ENCODE measurements at places on chromosomes 5 and 9. TPM values are rescaled to one million over a fixed set of nuclear protein-coding genes. Genes with fewer than 3 reads are reported as not detected.

The IL5 gene
- not detected for polyA plus RNA-seq

The PPP2R2B gene
- 3.3 TPM for polyA plus RNA-seq

The IL31RA gene
- polyA plus RNA-seq: not detected

The ANKRD31 gene
- polyA plus RNA-seq: 0.05 TPM

The TEX48 gene
- polyA plus RNA-seq: not detected

The ANKS6 gene
- 3.6 TPM for polyA plus RNA-seq

The SLC36A1 gene
- polyA plus RNA-seq: 1.3 TPM

GRCh38 chr5:120882038-120882775, 418.1 kb downstream of the PRR16 start:
- DNase-seq: no peak

DNA sequence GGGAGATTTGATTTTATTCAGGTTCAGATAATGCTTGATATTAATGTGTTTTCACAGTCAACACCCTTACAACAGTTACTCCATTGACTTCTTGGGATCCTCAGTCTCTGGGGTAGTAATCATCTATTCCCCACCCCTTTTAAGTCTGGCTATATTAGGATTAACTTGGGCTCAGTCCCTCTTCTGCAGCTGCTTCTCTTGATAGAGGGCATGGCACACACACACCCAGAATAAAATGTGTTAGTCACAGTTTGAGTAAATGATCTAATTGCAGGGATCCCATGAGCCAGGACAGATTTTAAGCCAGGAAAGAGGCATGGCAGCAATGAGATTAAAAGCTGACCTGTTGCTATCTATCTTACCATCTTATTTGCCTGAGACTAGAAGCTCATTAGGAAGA, 53.7 kb upstream of the VLDLR start:
- DNase-seq: no peak

DNA sequence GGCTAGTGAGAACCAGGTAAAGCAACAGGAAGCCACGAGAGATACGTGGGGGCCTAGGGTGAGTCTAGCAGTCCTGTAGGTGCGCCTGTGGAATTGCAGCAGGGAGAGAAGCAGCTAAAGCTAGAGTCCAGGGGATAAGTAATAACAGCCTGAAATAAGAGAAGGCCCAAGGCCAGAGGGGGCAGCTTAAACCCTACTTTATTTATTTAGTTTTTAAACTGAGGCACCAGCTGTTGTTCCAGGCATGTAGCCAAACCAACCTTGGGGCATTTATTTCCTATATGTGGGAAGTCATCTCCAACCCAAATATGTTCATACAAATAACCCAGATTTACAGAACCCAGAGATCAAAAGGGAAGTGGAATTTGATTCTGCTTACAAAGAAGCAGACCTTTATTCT, 93.5 kb downstream of the GLDC start:
- no peak for DNase-seq

GRCh38 chr5:172140120-172140519, 47.9 kb downstream of the STK10 start:
- no peak for DNase-seq

GRCh38 chr5:75677607-75678006, 39.6 kb downstream of the POC5 start:
- no peak for DNase-seq

DNA sequence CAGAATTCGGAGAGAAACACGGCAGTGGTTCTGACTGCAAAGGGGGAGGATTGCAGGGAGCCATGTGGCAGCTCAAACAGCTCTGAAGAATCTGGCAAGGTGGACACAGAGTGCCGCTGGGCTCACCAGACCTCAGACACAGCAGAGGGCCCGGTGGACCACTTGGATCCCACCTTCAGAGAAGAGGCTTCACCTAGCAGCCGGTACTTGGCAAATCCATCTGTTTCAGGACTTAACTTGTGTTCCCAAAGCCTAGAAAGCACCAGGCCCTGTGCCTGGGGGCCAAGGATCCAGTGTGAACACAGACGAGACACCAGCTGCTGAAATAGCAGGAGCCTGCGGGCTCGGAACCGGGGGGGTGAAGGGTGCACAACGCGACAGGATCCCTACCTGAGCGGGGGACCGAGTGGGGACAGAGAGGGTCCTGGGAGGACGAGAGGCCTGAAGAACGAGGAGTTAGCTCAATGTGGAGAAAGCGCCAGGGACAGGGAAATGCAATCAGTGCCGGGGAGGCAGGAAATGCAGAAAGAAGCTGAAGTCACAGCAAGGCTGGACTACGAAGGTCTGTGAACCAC, 44.6 kb downstream of the BTNL9 start:
- DNase-seq: no peak

DNA sequence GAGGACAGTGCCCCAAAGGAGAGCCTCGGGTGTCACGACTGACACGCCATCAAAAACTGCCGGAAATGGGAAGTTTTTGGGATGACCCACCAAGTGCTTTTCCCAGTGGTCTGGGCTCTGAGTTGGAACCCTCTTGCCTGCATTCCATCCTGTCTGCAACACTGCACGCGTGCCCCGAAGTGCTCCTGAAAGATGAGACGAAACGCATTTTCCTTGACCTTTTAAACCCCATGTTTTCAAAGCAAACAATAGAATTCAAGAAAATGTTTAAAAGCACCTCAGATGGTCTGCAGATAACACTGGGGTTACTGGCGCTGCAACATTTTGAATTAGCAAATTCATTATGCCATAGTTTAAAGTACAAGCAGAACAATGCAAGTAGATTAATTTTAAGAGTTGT, 92.9 kb downstream of the ANKRD18A start:
- DNase-seq: no peak

DNA sequence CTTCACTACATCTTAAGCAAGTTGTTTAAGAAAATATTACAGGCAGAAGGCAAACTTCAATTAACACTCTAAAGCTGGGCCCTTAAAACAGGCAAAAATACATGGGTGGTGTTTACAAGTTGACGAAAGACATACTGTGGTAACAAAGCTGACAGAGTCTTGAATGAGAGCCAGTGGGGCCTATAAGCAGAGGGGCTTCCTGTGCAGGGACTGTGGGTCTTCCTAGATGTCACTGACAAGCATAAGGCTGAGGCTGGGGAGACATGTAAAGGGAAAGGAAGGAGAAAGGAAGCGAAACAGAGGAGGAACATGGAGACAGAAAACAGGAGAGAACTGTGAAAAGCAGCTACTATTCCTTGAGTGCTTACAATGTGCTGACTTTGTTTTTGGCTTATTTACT, 308.0 kb upstream of the RPS23 start:
- no peak for DNase-seq

- DNase-seq: no peak
These were observed 203.1 kb upstream of the EFNA5 start for GRCh38 chr5:107873877-107874276.

DNA sequence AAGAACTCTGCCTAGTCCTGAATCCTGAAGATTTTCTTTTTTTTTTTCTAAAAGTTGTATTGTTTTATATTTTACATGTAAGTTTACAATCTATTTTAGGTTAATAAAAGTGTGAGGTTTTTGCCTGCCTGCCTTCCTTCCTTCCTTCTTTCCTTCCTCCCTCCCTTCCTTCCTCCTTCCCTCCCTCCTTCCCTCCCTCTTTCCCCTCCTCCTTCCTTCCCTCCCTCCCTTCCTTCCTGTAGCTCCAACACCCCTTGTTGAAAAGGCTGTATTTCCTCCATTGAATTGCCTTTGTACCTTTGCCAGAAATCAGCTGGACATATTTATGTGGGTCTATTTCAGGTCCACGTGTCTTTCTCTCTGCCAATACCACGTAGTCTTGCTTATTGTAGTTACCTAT, 46.6 kb downstream of the CACNA1B start:
- DNase-seq: no peak
